Stimulated activated CD8-positive, alpha-beta memory T cell treated with anti-CD3 and anti-CD28 coated beads, Interleukin-4, amount 100 ng/mL, for 1 hour (primary cell): ENCODE measurements at places on chromosomes 2 and 18.

- no peak for DNase-seq
These were observed 49.2 kb downstream of the AAK1 start for GRCh38 chr2:69594341-69594740.

GRCh38 chr2:105800036-105800713, 55.5 kb downstream of the NCK2 start:
- DNase-seq = no peak

DNA sequence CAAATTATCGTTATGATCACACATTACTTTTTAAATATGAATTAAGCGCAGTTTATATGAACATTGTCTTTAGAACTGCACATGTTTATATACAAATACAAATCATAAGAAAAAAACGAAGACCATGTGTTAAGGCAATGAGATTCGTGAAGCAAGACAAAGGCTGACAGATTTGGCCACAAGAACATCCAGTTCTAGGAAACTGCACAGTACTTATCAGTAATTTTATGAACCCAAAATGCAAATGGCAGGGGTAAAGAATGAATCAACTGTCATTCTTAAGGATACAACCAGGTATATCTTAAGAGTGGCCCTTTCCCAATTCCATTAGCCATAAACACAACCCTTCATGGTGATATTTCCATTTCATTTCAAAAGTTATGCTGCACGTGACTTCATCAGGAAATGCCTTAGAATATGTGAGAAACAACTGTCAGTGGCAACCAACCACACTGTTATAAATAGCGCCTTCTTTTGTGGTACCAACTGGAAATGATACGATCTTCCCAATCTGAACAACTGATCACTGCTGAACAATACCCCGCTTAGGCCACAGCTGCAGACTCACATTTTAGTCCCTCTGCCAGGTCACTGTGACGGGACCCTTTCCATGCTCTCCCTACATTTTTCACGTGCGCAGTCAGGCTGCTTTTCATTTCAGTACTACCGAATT, 144.9 kb downstream of the L3MBTL4 start:
- DNase-seq = no peak

- no peak for DNase-seq
These were observed 73.1 kb downstream of the EIF5B start for GRCh38 chr2:99410276-99410675.

GRCh38 chr2:189608795-189609422, 28.3 kb upstream of the SLC40A1 start:
- no peak for DNase-seq

- no peak for DNase-seq
These were observed 6.8 kb upstream of the CRYBA2 start for GRCh38 chr2:218999881-219000568.

GRCh38 chr2:20403774-20404312, 43.0 kb upstream of the RHOB start:
- no peak for DNase-seq

- DNase-seq = no peak
These were observed 26.1 kb downstream of the KCTD18 start for GRCh38 chr2:200483729-200484198.

DNA sequence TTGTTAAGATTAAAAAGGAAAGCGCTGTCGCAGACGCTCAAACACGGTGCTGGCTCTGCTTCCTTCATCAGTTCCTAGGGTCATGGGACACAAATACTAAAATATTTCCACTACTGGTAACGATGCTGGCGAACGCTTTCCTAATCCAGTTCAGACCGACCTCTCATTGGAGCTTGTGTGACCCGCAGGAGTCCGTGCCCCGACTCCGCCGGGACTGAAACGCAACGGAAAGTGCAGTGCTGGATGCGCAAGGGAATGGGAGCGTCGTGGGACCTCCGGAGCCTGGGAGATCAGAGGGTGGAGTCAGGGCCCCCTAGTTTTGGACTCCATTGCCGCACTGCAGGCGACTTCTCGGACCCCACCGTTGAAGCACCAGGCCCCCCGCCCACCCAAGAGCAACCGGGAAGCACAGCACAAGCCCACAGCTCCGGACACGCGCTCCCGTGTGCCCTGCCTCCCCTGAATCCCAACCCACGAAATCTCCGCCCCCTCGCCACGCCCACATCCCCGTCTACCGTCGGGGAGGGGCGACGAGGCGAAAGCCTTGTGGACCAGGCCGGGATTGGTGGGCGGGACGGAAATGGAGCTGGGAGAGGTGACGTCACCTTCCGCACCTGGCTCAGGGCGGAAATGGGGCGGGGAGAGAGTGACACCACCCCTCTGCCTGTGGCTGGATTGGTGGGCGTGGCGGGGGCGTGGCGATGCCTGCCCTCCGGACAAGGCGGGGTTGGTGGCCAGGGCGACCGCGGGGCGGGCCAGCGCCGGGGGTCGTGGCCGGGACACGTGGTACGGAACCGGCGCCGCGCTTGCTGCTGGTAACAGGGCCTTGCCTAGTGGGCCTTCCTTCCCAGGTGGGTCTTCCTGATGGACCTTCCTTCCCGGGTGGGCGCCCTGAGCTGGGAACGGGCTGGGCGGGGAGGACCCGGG, at the start of gene CNDP2:
TSS of gene CNDP2 (plus strand) at position 783 of the 927 bp plus-strand sequence. CDS start 3,611 bp downstream, outside the sequence.
- peak; percentile 99 for DNase-seq

GRCh38 chr2:60309941-60310660, 243.4 kb downstream of the BCL11A start:
- no peak for DNase-seq

DNA sequence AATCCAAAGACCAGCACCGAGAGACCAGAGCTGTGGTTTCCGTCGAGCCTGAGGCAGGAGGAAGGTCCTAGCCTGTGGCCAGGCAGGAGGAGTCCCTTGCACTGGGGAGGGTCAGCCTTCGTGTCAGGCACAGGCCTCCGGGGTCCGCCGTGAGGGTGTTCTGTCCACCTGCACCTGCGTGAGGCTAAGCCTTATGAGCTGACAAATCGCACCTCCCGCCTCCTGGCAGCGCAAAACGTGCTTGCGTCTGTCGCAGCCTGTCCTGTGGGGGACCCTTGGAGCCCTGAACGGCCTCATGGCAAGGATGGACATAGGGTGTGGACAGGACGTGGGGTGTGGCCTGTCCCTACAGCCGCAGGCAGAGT, 73.3 kb downstream of the KCNG2 start:
- DNase-seq = no peak

GRCh38 chr18:32847691-32848090, 74.9 kb upstream of the KLHL14 start:
- DNase-seq = no peak

- no peak for DNase-seq
These were observed 764.8 kb downstream of the RNF144A start for GRCh38 chr2:7681881-7682461.

DNA sequence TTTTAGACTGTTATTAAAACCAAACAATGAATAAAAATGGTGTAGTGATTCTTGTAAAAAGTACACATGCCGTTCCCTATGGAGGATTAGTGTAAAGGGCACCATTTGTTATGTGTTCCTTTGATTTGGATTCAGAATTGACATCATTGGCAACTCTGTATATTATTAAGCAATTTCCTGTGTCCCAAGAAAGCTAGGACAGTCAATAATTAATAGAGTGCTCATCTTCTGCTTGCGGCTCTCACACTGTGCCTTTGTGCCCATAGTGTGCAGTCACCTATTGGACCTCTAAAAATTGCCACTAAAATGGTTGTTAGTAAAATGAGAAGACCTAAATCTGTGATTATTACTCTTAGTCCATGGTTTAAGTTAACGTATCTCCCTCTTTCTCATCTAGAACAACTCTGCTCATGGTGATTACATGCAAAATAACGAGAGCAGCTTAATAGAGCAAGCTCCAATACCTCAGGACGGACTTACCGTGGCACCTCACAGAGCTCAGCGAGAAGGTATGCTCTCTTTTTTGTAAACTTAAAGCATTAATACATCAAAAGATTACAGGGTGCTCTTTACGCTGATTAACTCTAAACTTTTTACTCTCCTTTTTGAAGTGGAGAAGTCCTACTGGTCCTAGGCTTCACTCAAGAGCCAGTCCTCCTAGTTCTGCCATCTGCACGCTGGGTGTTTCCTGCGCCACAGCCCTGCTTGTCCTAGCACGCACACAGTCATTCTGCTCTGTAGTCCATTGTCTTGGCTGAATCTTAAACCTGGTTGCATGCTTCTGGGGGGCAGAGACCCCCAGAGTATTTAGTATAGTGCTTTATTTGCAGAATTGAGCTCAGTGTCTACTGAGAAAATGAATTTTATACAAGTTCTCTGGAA, 16.7 kb downstream of the ZCCHC2 start:
- no peak for DNase-seq

- no peak for DNase-seq
These were observed 856 bp upstream of the PLA2R1 start for GRCh38 chr2:160063271-160063670.

DNA sequence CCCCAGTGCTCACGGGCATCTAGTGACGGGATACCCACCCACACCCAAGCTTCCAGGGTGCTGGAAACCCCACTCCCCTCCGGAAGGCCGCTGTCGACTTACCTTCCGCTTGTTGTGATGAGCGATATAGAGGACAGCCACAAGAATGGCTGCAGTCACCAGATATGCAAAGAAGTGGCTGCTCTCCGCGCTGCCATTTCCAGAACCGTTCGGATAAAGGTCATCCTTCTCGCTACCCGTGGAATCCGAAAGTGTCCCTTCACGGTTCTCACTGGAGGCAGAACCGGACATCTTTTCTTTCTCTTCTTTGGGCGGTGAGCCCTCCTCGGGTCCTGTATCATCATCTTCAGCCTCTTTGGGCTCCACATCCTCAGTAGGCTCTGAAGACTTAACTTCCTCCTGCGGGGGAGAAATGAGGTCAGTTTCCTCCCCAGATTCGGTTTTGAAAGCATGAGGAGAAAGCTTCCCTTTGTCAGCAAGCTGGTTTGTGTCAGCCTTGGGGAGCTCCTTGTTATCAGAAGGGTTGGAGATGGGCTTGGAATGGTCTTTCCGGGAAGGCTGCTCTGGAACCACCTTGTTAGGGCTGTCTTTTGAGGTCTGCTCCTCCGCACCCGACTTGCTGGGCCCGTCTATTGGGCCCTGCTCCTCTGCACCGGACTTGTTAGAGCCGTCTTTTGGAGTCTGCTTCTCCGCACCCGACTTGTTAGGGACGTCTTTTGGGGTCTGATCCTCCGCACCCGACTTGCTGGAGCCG, 1.2 kb downstream of the TGOLN2 start:
- DNase-seq = no peak

DNA sequence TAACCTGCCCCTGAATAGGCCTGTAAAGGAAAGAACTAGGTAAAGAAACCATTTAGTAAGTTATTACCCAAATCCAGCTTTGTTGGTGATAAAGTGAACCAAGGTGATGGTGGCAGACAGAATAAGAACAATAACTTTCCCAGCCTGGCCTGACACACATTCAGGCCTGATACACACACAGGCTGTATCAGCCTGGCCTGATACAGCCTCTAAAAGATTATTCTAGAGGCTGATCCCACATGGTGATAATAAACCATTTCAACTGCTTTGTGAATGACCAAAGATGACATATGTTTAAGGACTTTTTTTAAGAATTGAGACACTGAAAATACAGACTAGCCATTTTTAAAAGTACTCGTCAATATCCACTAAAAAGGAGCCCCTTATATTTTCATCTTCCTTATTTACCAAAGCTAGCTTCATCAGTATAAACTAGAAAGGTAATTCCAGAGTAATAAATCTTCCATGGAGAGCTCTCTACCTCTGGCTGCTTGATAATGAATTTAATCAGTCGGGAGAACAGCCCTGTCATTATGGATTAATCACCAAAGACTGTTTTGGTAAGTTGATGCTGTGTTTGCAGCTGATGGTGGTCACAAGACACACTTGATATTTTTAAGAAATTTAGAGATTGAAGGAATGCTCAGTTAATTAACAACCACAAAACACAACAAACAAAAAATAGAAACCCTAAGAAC, 77.2 kb downstream of the SLC8A1 start:
- no peak for DNase-seq

GRCh38 chr2:155913356-155913755, 419.2 kb downstream of the NR4A2 start:
- DNase-seq = no peak

- DNase-seq = no peak
These were observed 668.2 kb upstream of the PKDCC start for GRCh38 chr2:41379496-41380221.

DNA sequence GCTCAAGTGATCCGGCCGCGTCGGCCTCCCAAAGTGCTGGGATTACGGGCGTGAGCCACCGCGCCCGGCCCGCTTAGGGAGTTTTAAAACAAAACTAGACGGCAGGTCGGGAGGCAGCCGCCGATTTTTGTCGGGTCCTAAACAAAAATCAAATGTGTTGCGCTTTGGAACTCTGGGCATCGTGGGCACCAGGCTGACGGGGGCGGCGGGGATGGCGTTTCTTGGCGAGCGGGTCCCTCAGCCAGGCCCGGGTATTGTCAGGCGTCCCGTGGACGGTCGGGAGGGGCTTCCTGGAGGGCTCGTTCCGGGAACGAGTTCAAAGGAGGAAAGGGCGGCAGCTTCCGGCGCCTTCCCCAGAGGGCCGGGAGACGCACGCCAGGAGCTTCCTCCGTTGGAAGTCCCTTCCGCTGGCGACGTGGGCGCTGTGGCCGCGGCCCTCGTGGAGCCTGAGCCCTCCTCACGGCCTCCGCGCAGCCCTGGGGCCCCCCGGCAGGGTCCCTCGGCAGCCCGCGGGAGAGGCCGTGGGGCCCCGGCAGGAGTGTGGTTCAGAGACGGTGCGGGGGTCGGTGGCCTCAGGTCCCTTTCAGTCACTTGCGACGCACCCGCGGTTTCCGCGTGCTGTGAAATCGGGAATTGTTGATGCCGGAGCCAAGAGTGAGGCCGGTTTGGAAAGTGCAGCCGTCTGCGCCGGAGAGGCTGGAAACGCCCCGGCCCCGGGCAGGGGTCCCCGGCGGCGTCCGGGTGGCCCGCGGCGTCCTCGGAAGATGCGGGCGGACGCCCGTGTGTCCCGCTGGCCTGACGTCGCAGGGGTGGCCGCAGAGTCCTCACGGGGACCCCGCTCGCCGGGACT, 59.3 kb downstream of the EMILIN2 start:
- no peak for DNase-seq

DNA sequence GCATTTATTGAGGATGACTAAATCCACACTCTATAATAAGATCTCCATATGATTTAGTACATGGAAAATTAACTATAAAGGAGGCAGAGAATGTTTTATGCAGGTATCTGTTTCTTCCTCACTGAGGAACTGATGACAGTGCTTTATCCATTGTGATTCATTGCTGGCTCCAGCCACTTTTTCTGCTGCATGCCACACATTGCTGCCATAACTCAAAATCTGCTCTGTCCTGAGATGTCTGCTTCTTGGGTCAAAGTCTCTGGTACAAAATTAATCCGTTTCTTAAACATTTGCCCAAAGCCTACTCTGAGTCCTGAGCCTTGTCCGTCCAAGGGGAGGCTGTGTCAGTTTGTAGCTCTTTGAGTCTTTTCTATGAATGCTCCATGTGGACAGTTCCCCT, 15.5 kb upstream of the ARHGAP28 start:
- no peak for DNase-seq

DNA sequence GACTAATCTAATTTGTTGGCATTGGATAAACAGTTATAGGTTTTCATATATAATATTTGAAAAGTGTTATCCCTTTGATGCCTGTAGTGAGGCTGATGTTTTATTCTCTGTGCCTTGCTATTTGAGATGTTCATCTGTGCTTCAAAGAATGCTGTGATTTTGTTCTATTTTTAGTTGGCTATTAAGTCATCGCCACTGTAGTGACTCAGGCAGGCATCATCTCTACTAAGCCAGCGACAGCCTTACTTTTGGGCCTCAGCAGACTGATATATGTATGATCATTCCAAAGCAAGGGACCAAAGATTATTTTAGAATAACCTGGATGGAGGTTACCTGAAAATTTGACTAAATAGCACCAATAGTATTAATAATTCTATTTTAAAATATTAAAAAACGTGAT, 1674.5 kb upstream of the NXPH2 start:
- no peak for DNase-seq

- DNase-seq = no peak
These were observed 500.2 kb downstream of the FBXO15 start for GRCh38 chr18:73647391-73647790.

GRCh38 chr2:234814374-234814773, 137.4 kb upstream of the SH3BP4 start:
- DNase-seq = no peak
